ENCODE measurements at places on chromosomes 1 and 21.
A peak's percentile ranks its signal among the peaks of the same experiment; 100 is the strongest.

DNA sequence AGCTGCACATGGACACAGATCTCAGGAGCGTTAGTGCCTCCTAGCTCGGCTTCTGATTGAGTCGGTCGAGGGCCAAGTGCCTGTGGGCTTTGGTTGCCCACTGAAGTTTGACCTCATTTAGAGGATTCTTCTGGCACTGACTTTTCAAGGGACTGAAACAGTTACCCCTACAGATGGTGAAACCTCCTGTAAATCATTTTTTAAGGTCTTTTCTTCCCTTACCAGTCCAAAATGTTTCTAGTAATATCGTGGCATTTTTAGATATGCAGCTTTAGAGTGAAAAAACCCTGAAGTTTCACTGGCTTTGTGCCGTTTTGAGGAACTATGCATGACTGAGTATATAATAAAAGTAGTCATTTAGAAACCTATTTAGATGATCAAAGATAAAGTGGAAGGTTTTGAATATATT is 34.7 kb upstream of the L1TD1 start:
- no peak for DNase-seq

DNA sequence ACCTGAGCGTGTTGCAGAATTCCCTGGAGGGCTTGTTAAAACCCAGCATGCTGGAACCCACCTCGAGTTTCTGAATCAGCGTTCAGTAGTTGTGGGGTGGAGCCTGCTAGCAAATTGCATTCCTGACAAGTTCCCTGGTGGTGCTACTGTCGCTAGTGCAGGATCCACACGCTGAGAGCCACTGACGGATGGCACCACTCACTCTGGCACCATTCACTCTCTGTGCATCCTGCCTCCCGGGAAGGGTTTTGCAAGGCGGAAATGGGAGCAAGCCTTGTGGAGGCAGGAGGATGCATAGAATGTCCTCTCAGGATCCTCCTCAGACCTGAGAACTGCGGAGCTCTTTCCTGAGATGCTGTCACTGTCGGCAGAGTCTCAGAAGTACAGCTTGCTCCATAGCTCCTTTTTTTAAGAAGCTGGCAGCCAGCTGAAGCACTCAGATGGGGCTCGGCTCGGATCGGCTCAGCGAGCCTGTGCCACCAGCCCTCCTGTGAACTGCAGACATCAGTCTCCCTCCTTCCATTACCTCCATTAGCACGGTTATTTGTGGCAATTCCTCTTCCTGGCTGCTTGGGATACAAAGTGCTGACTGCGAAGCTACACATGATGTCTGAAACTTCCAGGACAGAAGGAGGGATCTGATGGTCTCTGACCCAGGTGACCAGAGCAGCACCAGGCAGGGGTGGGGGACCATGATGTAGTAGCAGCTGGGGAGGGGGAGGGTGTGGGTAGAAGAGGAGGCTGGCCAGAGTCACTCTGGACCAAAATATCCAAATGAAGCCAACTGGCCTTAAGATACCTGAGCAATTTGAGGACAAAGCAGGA is 89.6 kb downstream of the C1orf94 start:
- no peak for DNase-seq

GRCh38 chr1:248388426-248388825 is 12.9 kb downstream of the OR2T6 start:
- DNase-seq = no peak

DNA sequence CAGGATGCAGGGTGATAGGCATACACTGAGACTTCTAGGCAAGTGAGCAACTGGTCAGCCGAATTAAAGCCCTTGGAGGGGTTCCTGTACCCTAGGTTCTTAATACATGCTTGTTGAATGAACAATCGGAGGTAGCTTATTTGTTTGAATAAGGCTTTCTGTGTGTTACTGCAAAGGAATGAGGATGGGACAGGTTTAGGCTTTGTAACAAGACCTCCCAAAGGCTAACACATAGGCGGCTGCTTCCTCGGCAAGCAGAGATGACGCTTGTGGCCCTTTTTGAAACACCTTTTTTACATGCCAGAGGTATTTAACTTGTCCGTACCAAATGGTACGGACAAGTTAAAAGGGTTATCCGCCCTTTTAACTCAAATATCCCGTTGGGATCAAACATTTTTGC is 511.6 kb downstream of the KIF26B start:
- DNase-seq = no peak

DNA sequence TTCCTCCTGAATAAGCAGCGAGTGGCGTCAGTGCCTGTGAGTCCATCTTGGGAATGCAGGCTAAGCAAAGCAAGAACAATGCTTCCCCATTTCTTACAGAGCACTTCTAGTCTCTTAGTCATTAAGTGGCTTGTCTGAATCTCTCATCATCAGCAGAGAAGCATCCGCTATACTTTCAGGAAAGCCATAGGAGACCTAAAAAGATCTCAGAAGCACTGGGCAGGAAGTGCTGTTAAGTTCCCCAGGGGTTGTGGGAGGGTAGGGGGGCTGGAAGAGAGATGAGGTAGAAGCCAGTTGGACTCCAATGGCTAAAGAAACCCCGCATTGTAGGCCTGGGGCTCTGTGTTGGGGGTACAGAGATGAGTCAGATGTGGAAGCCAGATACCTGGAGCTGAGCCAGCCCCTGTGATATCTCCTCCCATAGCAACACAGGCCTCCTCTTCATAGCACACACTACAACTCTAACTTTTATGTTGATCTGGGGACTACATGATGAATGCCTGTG is 44.9 kb downstream of the SYT6 start:
- DNase-seq = no peak

- peak; percentile 67 for DNase-seq
These were observed at the start of gene RGS7 for GRCh38 chr1:241356519-241357365. Gene RGS7 (minus strand): TSS chr1:241357205.

- no peak for DNase-seq
These were observed 16.7 kb downstream of the RAB3B start for GRCh38 chr1:51973587-51974474.

DNA sequence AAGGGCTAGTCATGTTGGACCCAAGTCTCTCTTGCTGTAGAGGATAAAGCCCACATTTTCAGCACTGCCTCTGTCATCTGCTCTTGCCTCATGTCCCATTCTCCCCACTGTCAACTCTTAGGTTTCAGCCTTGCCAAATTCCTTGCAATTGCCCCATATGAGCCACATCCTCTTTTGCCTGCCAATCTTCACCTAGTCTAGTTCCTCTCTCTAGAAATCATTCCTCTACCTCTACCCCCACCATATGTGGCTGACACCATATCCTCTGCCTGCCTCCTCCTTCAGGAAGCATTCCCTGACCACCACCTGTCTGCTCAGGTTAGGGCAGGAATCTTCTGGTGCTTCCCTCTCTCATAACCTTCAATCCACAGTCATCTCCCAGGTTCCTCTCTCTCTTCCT is 38.2 kb downstream of the SLC9A1 start:
- peak; percentile 44 for DNase-seq

DNA sequence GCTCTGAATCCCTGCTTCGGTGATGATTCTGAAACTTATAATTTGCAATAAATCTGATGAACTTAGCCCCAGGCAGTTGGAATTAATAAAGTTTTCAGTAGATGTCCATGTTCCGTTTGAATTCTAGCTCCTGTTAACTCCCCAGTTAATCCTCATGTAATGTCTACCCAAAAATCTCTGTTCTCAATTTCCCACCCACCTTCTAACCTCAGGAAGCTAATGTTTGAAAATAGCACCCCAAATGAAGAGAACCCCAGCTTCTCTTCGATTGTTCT is 3.6 kb downstream of the MYOG start:
- no peak for DNase-seq

DNA sequence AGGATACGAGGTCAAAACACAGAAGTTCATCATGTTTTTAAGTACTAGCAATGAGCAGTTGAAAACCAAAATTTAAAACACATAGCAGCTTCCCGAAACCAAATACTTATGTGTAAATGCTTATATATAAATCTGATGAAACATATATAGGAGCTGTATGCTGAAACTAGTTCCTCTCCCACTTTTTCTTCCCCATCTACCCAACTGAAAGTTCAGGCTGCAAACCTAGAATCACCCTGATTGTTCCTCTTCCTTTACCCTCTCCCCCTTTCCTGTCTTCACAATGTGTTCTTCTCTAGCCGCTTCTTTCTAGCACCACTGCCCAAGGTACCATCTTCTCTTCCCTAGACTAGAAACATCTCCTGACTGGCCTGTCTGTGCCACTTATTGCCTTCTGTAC is 90.6 kb downstream of the ST3GAL3 start:
- no peak for DNase-seq

DNA sequence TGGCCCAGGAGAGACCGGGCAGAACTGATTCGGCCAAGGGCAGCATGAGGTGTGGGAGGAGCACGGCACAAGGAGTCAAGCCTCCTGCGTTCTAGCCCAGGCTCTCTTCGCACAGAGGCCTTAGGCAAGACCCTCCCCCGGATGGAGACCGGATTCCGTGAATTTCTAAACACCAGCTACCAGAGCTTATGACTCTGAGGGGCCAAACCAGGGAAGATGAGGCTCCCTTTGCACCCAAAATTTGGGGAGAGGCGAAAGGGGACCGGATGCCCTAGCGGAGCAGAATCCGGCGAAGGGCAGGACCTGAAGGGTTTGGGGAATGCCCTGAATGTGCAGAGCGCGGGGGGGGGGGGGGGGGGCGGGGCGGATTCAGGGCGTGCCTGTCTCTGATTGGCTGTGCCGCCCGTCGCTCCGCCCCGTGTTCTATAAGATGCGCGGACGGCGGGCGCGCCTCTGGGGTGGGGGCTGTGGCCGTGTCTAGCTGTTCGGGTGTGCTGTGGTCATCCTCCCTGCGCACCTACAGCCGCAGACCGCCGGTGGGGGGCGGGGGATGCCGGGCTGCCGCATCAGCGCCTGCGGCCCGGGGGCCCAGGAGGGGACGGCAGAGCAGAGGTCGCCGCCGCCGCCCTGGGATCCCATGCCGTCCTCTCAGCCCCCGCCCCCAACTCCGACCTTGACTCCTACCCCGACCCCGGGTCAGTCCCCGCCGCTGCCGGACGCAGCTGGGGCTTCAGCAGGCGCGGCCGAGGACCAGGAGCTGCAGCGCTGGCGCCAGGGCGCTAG is at the start of gene TRNP1:
TRNP1 (plus strand) TSS at position 456 of the 783 bp plus-strand sequence; CDS start at position 551, 95 bp downstream.
- DNase-seq = peak; percentile 96

DNA sequence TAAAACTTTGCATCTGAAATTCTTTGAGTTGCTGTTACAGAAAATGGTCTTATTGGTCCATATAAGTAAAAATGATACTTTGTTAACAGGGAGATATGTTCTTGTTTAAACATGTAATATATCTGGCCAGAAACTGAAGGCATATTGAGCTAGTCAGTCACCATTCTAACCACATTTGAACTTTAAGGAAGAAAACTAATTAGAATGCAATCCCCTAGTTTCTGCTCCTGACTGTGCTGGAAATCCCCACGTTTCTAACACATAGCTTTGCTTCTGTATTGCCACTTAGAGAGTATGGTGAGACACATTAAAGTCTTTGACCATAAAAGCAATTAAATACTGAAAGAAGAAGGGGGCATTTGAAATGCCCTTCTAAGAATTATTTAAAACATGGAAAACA is 32.1 kb upstream of the HIVEP3 start:
- DNase-seq = no peak

GRCh38 chr1:244154508-244154871 is 103.4 kb downstream of the ZBTB18 start:
- DNase-seq = no peak

- DNase-seq = peak; percentile 78
These were observed 189.4 kb downstream of the PBX1 start for GRCh38 chr1:164748253-164748899.

DNA sequence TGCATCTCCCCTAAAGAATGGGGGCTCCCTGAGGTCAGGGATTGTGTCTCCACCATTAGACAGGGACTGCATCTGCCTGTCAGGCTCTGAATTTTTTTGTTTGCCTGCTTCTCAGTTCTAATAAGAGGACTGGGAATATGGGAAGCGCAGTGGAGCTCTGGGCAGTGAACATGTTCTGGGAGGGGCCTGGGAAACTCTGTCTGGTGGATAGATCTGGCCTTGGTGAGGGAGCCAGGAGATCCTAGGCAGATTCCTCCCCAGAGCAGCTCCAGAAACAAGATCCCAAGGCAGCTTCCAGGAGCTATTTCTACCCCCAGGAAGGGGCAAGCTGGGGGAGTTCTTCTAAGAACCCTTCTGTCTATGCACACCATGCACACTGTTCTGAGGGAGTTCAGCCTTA is 12.6 kb upstream of the MYOG start:
- no peak for DNase-seq

- DNase-seq = no peak
These were observed 108.8 kb downstream of the DISC1 start for GRCh38 chr1:231735411-231735810.

GRCh38 chr1:177328251-177328650 is 157.5 kb downstream of the BRINP2 start:
- no peak for DNase-seq

DNA sequence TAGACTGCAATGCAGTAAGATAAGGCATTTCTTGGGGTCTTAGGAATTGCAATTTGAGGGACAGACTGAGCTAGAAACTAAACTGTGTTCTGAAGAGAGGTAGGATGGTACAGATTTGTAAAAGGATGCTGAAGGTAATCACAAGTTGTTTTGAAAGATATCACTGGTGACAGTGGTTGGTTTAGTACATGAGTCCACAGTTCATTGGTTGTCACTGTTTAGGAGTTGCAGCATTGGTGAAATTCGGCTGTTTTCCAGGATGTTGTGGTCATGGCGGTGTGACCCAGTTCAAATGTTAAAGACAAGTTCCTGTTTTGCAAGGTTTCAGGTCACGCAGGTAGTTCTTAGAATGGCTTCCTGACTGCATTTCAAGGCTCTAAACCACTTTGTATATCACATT is 292.8 kb upstream of the B3GALT2 start:
- DNase-seq = no peak

GRCh38 chr1:147083919-147084272 is 88.4 kb downstream of the PRKAB2 start:
- no peak for DNase-seq

- no peak for DNase-seq
These were observed 22.3 kb upstream of the C1orf105 start for GRCh38 chr1:172398193-172398592.

DNA sequence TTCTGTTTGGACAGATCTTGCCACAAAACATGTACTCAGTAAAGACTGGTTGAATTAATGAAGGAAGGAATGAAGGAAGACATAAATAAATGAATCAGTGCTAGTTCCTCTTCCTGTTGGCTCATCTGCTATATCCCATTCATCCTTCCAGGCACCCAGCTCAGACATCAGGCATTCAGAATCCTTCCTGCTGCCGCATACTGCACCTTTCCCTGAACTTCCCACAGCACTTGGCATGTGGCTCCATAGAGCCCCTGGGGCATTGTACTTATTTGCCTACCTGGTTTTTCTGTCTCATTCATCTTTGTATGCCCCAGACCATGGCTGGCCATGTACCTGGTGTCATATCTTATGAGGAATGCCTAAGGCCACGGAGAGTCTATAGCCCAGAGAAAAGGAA is 34.4 kb upstream of the ZNF648 start:
- DNase-seq = no peak

GRCh38 chr1:10324627-10325026 is 74.2 kb upstream of the PGD start:
- DNase-seq = no peak

GRCh38 chr1:3327389-3327702 is 127.1 kb upstream of the ARHGEF16 start:
- DNase-seq = no peak

All from AG08395 (cell line).